Articular chondrocyte of knee joint (primary cell): ENCODE measurements at places on chromosomes 1 and 21. TPM values are rescaled to one million over a fixed set of nuclear protein-coding genes. Genes with fewer than 3 reads are reported as not detected.

KLHDC8A gene
- total RNA-seq, result not detected in 2 replicates

GUCA2B gene
- not detected in 2 replicates for total RNA-seq

NECTIN4 gene
- 0.13 TPM in 1 of 2 replicates, not detected in the other for total RNA-seq

AHDC1 gene
- total RNA-seq, result 14.0 and 14.3 TPM in 2 replicates

RCSD1 gene
- total RNA-seq, result 0.11 and 0.26 TPM in 2 replicates

ADORA3 gene
- not detected in 2 replicates for total RNA-seq

SYT2 gene
- total RNA-seq, result under 0.01 and 0.11 TPM in 2 replicates

PTPN7 gene
- not detected in 2 replicates for total RNA-seq

KCNE2 gene
- not detected in 2 replicates for total RNA-seq

C4BPB gene
- not detected in 2 replicates for total RNA-seq

AADACL3 gene
- not detected in 2 replicates for total RNA-seq

MKNK1 gene
- 18.6 and 28.5 TPM in 2 replicates for total RNA-seq

CLDN17 gene
- total RNA-seq, result not detected in 2 replicates

CFAP141 gene
- not detected in 2 replicates for total RNA-seq

SYT11 gene
- total RNA-seq, result 38.2 and 45.9 TPM in 2 replicates

ODF2L gene
- 55.1 and 58.9 TPM in 2 replicates for total RNA-seq

TRIM46 gene
- 2.0 and 3.5 TPM in 2 replicates for total RNA-seq

BEND5 gene
- total RNA-seq, result 0.11 and 1.0 TPM in 2 replicates

ARHGEF16 gene
- 0.11 and 0.13 TPM in 2 replicates for total RNA-seq

RGL1 gene
- 22.3 and 39.1 TPM in 2 replicates for total RNA-seq

PPP1R15B gene
- total RNA-seq, result 22.5 and 26.6 TPM in 2 replicates

TINAGL1 gene
- 25.0 and 31.8 TPM in 2 replicates for total RNA-seq

SMYD3 gene
- total RNA-seq, result 22.7 and 31.4 TPM in 2 replicates

CFH gene
- 185 and 294 TPM in 2 replicates for total RNA-seq

CHAF1B gene
- total RNA-seq, result 4.1 TPM in 2 replicates

DDX59 gene
- total RNA-seq, result 14.2 and 18.7 TPM in 2 replicates

LDLRAD1 gene
- total RNA-seq, result not detected in 2 replicates

CELA3A gene
- not detected in 2 replicates for total RNA-seq

MAP1LC3C gene
- total RNA-seq, result 1.6 and 3.0 TPM in 2 replicates

TEDDM1 gene
- total RNA-seq, result not detected in 2 replicates

ATXN7L2 gene
- total RNA-seq, result 1.6 and 2.4 TPM in 2 replicates

IQGAP3 gene
- 17.2 and 19.9 TPM in 2 replicates for total RNA-seq

ENAH gene
- 710 and 1,043 TPM in 2 replicates for total RNA-seq

DYRK3 gene
- 45.1 and 46.4 TPM in 2 replicates for total RNA-seq

IL19 gene
- total RNA-seq, result not detected in 2 replicates

ITLN1 gene
- total RNA-seq, result not detected in 2 replicates

C1orf94 gene
- total RNA-seq, result not detected in 2 replicates

SPRR2F gene
- total RNA-seq, result not detected in 2 replicates

ZNF683 gene
- total RNA-seq, result not detected in 2 replicates

RNU1-4 gene
- total RNA-seq, result under 0.01 TPM in 2 replicates

PRAMEF14 gene
- total RNA-seq, result not detected in 2 replicates
